Aorta (tissue), 5 donors: ENCODE measurements at places on chromosomes 13 and 19.

DNA sequence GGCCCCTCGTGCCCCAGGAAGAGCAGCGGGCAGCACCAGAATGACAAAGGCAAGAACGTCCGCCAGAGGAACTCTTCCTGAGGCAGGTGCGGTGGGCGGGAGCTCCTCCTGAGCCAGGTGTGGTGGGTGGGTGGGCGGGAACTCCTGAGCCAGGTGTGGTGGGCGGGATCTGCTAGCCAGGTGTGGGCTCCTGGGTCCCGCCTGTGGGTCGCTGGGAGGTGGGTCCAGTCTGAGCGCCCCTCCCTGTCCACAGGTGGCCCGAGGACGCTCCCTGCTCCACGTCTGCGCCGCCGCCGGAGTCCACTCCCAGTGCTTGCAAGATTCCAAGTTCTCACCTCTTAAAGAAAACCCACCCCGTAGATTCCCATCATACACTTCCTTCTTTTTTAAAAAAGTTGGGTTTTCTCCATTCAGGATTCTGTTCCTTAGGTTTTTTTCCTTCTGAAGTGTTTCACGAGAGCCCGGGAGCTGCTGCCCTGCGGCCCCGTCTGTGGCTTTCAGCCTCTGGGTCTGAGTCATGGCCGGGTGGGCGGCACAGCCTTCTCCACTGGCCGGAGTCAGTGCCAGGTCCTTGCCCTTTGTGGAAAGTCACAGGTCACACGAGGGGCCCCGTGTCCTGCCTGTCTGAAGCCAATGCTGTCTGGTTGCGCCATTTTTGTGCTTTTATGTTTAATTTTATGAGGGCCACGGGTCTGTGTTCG is 7.0 kb upstream of the HCN2 start:
- no peaks in the 10 kb centered on the region for H3K4me1 ChIP-seq
- H3K36me3 ChIP-seq, result no peaks in the 10 kb centered on the region
- peak; percentile 77 for DNase-seq
- no peak overlapping the region for H3K4me3 ChIP-seq

GRCh38 chr13:113620036-113620796 is 35.7 kb downstream of the TFDP1 start:
- no peaks in the 10 kb centered on the region for H3K4me1 ChIP-seq
- no peaks in the 10 kb centered on the region for H3K36me3 ChIP-seq
- DNase-seq, result no peak
- no peak overlapping the region for H3K27ac ChIP-seq
- H3K4me3 ChIP-seq, result no peak overlapping the region

- no peaks in the 10 kb centered on the region for H3K4me1 ChIP-seq
- H3K27me3 ChIP-seq, result no peaks in the 10 kb centered on the region
- H3K4me3 ChIP-seq, result peak overlapping the region; percentile 29
- DNase-seq, result peak; percentile 68
- H3K36me3 ChIP-seq, result no peaks in the 10 kb centered on the region
- no peak overlapping the region for H3K27ac ChIP-seq
Observed at GRCh38 chr19:33905937-33906577, 109.4 kb downstream of the KCTD15 start.

DNA sequence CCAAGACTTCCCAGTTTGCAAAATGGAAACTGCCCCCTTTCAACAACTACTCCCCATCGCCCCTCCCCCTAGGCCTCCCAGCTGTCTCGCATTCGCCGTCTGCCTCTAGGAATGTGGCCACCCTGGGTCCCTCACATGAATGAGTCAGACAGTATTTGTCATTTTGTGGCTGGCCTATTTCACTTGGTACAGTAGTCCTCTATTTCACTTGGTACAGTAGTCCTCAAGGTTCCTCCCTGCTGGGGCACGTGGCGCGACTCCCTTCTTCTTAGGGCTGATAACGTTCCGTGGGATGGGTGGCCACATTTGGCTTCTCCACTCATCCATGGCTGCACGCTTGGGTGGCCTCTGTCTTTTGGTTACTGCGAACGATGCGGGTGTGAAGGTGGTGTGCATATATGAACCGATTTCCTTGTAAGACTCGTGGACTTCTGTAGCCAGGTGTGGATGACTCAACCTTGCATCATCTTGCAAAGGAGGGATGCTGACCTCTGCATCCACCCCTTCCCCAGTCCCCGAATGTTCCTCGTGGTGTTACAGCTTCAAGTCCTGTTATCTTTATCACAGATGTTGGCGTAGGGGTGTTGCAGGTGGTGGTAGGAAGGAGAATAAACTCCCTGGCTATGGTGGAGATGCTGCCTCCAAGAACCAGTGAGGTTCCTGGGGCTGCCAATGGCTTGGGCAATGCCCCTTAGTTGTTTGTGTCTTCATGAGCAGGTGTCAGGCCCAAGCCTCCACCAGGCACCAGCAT is 112.1 kb upstream of the SOX1 start:
- H3K4me3 ChIP-seq, result no peak overlapping the region
- H3K36me3 ChIP-seq, result no peaks in the 10 kb centered on the region
- no peak overlapping the region for H3K27ac ChIP-seq
- no peaks in the 10 kb centered on the region for H3K27me3 ChIP-seq
- H3K4me1 ChIP-seq, result no peaks in the 10 kb centered on the region

DNA sequence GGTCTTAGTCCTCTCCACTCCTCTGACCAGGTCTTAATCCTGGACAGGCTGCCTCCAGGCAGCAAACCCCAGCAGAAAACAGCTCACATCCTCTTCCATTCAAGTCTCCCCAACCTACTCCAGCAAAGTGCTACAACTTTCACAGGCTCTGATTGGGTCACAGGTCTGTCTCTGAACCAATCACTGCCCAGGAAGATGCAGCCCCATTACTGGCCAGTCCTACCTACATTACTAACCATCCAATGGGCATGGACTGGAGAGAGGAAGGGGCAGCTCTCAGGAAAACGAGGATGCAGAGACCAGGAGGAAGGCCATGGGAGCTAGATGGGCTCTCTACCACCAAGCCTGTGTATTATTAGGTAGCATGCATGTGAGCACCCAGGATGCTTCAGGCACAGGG is 12.2 kb downstream of the MED26 start:
- H3K27ac ChIP-seq, result no peak overlapping the region
- H3K27me3 ChIP-seq, result no peaks in the 10 kb centered on the region
- H3K36me3 ChIP-seq, result no peaks in the 10 kb centered on the region

GRCh38 chr19:27779954-27780353 is 1433.0 kb downstream of the UQCRFS1 start:
- H3K4me3 ChIP-seq, result no peak overlapping the region
- no peaks in the 10 kb centered on the region for H3K27me3 ChIP-seq
- H3K4me1 ChIP-seq, result no peaks in the 10 kb centered on the region
- H3K36me3 ChIP-seq, result peaks cover 11% of the 10 kb centered on the region
- H3K27ac ChIP-seq, result no peak overlapping the region

DNA sequence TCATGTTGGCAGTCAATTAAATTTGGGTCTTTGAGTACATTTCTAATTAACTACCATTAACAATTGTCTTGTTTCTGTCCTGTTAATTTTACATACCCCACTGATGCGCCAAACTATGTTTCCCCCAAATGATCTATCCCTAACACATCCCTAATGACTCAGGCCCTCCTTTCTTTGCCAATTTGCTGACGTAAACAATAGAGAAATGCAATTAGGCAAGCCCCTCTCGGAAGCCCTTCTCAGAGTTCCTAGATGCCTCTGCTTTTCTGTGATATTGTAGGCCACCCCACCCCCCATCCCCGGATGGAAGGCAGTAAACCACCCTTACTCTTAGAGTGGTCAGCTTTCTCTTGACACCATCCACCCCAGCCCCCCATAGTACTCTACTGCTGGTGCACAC is 74.2 kb downstream of the FLT1 start:
- no peak overlapping the region for H3K4me3 ChIP-seq
- H3K4me1 ChIP-seq, result no peaks in the 10 kb centered on the region
- H3K27ac ChIP-seq, result no peak overlapping the region
- DNase-seq, result no peak
- no peaks in the 10 kb centered on the region for H3K27me3 ChIP-seq

GRCh38 chr19:50772476-50772875 is 2.2 kb downstream of the GPR32 start:
- H3K4me3 ChIP-seq, result no peak overlapping the region
- H3K27ac ChIP-seq, result no peak overlapping the region
- H3K27me3 ChIP-seq, result no peaks in the 10 kb centered on the region
- DNase-seq, result no peak

DNA sequence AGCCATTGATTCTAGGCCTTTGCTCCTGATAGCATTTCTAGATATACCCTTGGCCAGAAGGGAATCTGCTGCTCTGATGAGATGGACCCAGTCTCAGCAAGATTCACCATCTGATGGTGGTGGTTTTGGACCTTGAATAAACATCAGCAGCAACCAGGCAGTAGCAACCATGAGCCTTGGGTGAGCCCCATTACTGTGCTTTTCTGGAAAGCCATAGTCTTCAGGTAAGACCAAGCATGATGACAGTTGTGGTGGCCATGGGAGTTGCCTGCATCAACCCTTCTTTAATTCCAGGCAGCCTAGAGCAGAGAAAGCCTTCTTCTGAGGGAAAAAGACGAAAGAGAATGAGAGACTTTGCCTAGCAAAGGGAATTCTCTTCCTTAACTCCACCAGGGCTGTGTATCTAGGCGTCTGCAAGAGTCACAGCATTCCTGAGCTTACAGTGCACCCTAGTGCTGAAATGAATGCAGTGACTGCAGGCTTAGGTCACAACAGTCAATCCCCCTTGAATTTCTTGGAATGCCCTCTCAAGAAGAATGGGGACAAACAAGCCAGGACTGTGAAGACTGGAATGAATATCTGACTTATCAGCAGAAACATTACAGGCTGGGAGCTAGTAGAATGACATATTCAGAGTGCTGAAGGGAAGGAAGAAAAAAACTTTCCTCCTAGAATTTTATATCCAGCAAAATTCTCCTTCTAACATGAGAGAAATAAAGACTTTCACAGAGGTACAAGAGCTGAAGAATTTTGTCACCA is 942.4 kb upstream of the PCDH20 start:
- no peaks in the 10 kb centered on the region for H3K27me3 ChIP-seq
- H3K4me1 ChIP-seq, result no peaks in the 10 kb centered on the region
- H3K27ac ChIP-seq, result no peak overlapping the region
- H3K36me3 ChIP-seq, result no peaks in the 10 kb centered on the region
